T1000 (cell line): ENCODE measurements at places on chromosomes 5 and 9.

DNA sequence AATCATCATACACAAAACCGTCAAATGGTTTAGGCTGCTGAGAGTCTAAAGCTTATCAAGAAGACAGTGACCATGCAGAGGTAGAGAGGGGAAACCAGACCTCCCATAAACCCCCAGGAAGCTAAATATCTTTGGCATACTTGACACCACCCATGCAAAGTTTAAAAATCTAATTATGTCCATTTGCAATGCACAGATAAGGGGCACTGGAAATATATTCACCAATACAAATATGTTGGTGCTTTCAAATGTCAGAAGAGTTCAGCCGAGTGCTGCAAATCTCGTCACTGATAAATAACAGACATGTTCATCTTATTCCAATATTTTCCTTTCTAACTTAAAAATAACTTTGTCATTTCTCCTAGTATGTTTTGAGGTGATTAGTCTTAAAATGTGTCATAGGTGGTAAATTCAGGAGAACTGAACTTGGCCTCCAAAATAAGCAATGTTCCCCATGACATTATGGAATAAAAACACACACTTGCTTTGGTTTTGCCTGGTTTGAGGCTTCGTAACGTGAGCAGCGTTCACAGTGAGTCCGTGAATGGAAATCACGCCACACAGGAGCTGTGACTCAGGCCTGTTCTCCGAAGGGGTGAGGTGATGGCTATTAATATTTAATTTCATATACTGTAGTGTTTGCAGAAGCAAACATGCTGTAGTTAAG is 182.2 kb downstream of the AOPEP start:
- DNase-seq: no peak

GRCh38 chr5:14675865-14676300 is 11.4 kb downstream of the OTULIN start:
- no peak for DNase-seq

GRCh38 chr5:150107909-150108447 is 21.6 kb upstream of the CSF1R start:
- no peak for DNase-seq

- no peak for DNase-seq
Measured at GRCh38 chr9:87793292-87793691, 67.4 kb downstream of the CTSL start.

DNA sequence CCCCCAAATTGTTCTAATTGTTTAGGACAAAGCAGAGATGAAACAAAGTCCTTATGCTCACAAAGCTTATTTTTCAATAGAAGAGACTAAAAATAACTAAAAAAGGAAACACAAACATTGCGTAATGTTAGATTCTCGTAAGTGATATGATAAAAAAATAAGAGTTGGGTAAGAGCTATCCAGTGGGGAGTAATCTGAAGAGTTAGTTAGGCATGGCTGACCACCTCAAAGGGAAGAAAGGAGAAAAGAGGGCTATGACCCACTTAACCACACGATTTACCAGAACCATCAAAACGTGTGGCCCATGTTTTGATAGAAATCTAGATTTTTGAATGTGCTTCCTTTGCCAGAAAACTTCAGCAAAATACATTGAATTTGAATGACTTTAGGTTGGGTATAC is 1296.8 kb upstream of the NUDT12 start:
- DNase-seq: no peak

GRCh38 chr9:121268598-121268850 is 562 bp downstream of the GSN start:
- no peak for DNase-seq

DNA sequence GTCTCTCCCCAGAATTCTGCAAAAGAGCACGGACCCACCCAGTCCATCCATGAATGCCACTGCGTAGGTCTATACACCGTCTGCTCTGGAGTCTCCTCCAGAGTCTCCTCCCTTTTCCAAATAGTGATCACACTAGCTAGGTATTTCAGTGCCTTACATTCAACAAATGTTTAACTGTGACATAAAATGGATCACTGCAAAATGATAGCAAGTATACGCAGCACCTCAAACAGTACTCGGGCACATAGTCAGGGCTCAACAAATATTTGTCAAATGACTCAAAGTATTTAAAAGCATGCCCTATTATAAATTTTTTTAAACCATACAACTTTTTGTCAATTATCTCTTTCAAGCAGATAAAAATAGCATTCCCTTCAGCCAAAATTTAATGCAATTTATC is 60.5 kb downstream of the TLE1 start:
- DNase-seq: no peak

DNA sequence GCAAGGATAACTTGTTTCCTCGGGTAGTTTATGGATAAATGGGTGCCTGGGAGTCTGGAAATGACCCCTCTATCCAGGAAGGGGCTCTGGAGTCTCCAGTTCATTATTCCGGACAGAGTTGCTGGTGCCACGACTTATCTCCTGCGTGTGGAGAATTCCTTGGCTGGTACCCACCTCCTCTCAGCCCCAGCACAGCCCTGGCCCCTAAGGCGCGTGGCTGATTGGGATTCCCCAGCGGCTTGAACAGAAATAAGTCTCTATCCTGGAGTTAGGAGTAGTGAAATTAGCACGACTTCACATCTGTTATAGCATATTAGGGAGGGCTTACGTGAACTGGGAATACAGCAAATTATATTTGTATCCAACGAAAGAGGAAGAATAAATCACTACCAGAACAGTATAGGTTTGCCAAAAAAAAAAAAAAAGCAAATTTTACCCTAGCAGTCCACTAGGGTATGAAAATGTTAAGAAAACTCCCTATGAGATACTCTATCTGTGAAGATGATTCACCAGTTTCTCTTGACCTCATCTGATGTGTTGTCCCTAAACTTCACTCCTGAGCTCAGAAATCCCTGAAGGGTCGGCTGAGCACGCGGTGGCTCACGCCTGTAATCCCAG is 172.5 kb upstream of the OTULINL start:
- DNase-seq: no peak

DNA sequence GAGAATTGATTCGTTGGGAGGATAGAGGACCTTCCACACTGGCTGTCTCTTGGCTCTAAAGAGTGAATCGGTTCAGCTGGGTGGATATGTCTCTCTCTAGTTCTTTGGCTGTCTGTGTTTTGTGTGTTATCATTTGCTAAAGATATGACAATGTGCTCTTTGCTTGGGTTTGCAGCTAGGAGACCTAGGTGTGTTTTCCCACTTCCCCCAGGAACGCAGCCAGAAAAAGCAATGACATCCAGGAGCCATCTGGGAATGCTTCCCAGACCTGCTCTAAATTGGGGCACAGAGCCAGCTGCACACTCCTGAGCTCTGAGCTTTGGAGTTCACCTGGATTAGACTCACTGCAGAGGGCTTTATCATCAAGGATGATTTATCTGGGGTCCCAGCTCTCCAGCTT is 12.8 kb upstream of the PDZD2 start:
- DNase-seq: no peak

- DNase-seq: no peak
Measured at GRCh38 chr9:133137451-133138231, 16.6 kb upstream of the RALGDS start.

- DNase-seq: no peak
Measured at GRCh38 chr5:106311230-106311915, 1359.4 kb downstream of the EFNA5 start.

DNA sequence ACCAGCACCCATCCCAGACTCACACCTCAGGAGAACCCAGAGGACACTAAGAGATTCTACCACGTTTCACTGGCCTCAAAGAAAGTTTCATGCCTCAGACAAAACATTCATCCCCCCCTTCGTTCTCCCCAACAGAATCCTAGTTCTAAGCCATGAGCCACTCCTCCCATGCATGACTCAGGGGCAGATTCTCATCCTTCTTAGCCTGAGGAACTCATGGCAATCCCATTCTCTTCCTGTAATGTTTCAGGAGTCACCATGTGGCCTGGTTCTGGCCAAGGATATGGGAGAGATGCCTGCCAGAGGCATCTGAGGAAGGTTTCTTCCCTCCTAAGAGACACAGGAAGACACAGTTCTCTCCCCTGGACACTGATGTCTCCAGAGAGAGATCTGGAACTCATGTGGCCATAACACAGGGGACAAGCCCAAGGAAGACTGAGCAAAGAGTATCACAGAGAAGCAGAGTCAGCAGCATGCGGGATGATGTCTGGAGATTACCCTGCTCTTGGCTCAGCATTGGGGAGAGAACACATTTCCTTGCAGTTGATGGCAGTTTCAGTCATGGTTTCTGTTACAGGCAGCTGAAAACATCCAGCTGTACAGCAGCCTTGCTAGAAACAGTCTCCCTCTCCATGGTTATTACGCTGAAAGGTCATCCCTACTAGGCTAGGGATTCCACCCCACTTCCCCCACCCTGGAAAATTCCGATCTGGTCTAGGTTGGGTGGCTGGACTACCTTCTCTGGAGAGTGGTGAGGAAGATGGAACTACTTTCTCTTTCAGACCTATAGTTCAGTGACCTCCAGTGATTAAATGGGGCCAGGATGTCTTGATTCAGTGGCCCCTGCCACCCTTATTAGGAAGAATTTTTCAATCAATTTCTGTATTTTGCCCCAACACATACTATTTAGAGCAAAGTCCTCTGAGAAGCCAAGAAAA is 115.4 kb downstream of the ZNF608 start:
- DNase-seq: no peak

GRCh38 chr5:139383993-139384590 is 995 bp upstream of the SLC23A1 start:
- DNase-seq: no peak

DNA sequence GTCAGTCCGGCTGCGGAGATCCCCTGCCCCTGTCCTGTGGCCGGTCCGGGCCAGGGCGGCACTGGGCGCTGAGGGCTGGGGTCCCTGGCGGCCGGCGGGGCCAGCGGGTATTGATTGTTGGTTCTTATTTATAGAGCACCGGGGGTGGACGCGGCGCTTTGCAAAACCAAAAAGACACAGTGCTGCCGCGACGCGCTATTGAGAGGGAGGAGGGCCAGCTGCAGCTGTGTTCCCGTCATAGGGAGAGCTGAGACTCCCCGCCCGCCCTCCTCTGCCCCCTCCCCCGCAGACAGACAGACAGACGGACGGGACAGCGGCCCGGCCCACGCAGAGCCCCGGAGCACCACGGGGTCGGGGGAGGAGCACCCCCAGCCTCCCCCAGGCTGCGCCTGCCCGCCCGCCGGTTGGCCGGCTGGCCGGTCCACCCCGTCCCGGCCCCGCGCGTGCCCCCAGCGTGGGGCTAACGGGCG is 2.5 kb downstream of the LRRC26 start:
- DNase-seq: no peak

GRCh38 chr5:172377856-172378255 is 76.5 kb downstream of the SH3PXD2B start:
- no peak for DNase-seq

DNA sequence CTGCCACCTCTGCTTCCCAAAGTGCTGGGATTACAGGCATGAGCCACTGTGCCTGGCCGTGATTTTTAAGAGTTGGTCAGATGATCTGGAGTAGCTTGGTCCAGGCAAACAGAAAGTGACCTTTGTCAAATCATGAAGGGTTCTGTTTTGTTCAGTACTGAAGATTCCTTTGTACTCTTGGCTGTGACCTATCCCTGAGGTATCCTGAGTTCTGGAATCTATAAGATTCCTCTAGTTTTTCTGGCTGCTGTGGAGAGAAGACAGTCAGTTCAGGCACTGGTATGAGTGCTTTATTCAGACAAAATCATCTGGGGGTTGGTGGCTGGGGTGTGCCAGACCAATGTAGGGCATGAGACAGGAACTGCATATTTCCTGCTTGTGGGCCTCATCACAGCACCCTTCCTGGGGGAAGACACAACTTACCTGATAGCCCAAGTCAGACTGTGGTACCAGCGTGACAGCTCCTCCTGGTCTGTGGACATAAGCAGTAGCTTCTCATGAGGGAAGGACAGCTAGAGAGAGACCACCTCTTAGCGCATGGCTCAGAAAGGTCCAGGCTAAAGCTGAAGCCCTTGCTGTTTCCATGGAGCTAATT is 3.1 kb downstream of the ARHGEF39 start:
- DNase-seq: no peak

GRCh38 chr9:81028504-81028903 is 660.8 kb downstream of the TLE1 start:
- peak; percentile 3 for DNase-seq

DNA sequence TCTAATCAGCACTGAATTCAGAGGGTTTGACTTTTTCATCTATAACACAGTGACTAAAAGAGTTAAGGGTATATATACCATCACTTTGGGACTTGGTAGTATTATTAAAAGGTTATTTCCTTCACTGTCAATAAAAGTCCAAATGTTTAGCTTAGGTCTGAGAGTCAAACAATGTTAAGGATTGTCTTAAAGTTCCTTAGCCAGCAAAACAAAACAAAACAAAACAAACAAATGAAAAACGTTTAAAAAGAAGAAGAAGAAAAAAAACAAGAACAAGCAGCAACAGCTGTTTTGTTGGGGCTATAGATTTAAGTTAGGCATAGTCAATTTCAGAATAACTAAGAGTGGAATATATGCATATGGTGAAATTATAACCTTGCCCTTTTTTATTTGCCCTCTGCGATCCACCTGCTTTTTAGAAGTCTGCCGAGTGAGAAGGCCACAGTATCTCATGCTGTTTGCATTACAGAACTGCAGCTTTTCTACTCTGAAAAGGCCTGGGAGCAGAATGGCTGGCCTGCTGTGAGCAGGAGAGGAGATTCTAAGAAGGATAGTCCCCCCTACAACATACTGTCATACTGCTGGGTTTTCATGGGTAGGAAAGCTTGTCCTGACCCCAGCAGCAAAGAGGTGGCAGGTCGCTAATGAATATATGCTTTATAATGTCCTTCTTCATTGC is 141.7 kb downstream of the NTRK2 start:
- DNase-seq: no peak

- no peak for DNase-seq
Measured at GRCh38 chr5:149594206-149594895, 13.1 kb downstream of the ARHGEF37 start.

GRCh38 chr5:2738700-2739359 is 12.6 kb downstream of the IRX2 start:
- DNase-seq: no peak

- no peak for DNase-seq
Measured at GRCh38 chr9:129487658-129488483, 133.0 kb downstream of the C9orf50 start.

DNA sequence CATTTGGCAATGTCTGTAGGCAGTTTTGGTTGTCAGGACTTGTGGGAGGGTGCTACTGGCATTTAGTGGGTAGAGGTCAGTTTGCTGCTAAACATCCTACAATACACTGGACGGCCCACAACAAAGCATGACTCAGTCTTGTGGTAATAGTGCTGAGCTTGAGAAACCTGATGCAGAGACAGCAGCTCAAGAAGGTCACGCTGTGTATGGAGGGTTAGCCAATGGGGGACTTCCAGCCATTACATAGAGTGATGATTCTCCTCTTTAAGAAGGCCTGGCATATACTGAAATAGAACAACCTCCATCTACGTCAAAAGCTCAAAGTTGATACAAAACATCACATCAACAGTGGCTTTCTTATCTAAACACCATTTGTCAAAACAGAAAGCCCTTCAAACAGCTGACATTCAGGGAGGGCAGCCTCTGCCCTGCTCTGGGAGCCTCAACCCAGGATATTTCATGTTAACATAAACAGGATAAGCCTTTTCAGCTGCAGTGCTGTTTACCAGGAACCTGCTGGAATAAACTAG is 143.0 kb downstream of the GPBP1 start:
- peak; percentile 46 for DNase-seq
